ENCODE measurements at places on chromosomes 3 and 15.

GRCh38 chr15:98893401-98893800, 114.2 kb downstream of the PGPEP1L start:
- no peak for DNase-seq

GRCh38 chr3:142244056-142244455, 18.7 kb upstream of the GK5 start:
- DNase-seq, result no peak

- DNase-seq, result no peak
Observed at GRCh38 chr3:152243301-152243711, 25.4 kb upstream of the MBNL1 start.

DNA sequence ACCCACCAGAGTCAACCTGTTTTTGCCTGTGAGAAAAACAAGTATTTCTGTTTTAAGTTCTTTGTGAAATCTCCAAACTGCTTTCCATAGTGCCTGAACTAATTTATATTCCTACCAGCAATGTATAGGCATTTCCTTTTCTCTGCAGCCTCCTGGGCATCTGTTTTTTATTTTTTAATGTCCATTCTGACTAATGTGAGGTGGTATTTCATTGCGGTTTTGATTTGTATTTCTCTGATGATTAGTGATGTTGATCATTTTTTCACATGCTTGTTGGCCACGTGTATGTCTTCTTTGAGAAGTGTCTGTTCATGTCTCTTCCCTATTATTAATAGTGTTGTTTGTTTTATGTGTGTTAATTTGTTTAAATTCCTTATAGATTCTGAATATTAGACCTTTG, 820.5 kb downstream of the MCTP2 start:
- no peak for DNase-seq

DNA sequence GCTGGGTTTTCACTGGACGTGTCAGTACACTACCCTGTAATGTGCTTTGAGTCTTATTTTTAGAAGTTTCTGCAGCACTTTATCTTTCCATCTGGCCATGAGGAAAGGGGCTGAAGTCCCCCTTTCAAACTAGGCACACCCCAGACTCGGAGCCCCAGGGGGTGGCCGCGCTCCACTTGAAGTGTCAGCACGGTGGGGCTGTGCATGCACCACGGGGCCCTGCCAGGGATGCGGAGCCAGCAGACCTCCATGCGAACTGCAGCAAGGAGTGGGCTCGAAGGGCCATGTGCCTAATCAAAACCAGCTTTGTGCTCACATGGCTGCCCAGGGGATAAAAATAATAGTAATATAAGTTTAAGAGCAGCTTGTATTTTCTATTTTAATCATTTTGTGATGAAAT, 100.9 kb upstream of the HACD2 start:
- DNase-seq, result no peak

GRCh38 chr15:75867449-75867848, 24.2 kb downstream of the UBE2Q2 start:
- DNase-seq, result no peak

DNA sequence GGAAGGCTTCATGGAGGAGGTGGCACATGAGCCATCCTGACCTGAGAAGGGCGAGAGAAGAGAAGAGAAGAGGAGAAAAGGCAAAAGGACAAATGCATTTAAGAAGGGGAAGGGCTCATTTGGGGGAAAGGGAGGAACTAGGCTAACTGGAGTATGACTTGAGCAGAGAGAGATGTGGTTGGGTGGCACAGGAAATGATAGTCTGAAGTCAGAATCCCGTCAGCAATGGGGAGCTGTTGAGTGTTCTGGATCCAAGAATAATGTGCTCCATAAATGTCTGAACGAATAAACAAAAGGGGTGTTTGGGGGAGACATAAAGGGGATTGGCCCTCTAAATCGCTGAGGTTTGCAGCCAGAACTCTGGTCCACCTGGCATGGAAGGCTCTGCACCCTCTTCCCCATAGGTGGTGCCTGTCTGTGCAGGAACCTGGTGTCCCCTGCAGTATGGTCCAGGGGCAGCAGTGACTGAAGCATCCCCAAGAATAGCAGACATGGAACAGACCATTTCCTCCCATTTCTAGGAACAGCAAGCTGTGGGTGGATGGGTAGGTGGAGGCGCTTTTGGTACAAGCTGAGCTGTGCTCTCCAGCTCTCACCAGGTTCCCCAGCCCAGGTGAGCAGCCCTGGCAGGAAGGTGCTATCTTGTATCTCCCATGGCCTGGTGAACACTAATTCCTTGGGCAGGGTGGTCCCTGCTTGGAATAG, 15.2 kb downstream of the CORO2B start:
- DNase-seq, result no peak

DNA sequence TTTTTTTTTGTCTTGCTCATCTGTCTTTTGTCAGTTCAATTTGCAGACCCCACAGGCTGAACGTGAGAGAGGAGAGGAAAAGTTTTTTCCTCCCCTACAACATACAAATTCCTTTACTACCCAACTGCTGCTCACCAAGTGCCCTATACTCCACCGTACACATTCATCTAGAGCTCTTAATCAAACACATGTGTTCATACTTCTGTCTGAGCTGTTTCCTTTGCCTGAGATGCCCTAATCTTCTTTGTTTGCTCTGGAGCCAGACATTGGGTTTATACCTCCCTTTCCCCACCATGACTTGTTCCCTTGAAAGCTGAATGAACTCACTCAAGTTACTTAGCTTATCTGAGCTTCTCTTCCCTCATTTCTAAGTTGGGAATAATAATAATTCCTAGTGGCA, 122.7 kb upstream of the RASGRP1 start:
- DNase-seq, result no peak

GRCh38 chr3:120853416-120853815, 54.6 kb upstream of the STXBP5L start:
- no peak for DNase-seq

DNA sequence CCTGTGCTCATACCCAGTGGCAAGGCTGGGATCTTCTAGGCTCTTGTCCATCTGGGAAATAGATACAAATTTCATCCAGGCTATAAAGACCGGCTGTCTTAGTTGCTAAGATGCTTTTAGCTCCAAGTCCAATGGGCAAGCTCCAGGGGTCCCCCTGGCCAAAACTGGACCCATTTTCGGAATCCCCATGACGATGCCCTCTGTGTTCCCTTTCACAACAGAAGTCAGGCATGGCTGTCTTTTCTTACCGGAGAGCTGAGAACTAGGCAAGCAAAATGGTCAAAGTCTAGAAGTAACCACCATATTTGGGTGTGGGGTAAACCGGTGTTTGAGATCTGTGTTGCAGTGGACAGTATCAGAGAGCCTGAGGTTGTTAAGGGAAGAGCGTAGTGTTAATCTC, 1.0 kb downstream of the GLYCTK start:
- no peak for DNase-seq

- no peak for DNase-seq
Observed at GRCh38 chr15:54803987-54804386, 392.8 kb downstream of the RSL24D1 start.

DNA sequence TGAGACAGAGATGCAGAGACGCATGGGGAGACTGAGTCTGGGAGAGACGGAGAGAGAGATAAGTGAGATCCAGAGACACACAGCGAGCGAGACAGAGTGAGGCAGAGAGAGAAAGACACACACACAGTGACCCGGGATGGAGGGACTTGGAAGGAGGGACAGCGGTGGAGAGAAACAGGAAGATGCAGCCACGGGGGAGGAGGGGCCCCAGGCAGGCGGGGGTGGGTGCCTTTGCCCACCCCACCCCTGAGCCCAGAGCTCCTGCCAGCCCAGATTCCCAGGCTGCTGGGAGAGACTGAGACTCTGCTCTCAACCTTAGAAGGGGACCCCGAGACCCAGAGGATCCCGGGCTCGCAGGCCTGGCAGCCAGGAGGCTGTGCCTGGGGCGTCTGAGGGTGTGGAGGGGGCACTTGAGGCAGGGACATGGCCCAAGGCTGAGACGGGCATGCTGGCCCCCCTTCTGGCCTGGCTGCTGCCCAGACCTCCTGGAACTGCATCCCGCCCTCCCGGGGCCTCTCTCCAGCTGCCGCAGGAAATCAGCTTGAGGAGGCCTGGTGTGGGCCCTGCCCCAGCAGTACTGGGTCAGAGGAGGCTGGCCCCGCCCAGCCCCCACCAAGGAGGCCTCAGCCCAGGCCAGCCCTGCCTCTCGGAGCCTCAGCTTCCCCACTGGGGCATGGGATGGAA, 18.1 kb downstream of the H1-8 start:
- no peak for DNase-seq

DNA sequence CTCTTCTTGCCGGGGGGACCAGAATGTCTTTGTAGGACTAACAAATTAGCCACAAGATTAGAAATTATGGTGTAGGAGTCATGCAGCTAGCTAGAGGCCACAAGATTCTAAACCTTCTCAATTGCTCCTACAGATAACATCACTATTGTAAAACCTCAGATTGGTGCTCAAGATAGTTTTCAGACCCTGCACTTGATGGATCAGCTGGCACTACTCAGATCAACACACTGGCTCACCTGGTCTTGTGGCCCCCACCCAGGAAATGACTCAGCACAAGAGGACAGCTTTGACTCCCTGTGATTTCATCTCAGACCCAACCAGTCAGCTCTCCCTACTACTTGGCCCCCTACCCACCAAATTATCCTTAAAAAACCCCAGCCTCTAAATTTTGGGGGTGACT, 124.1 kb upstream of the RASGRP1 start:
- peak; percentile 25 for DNase-seq
